ENCODE measurements at places on chromosomes 16 and 17.

- no peak for ATAC-seq
These were observed 44.7 kb downstream of the METRNL start for GRCh38 chr17:83123896-83124801.

GRCh38 chr16:22844416-22844815 is 30.5 kb downstream of the HS3ST2 start:
- ATAC-seq: no peak

- no peak for ATAC-seq
These were observed 66.4 kb upstream of the PLCG2 start for GRCh38 chr16:81712681-81713080.

DNA sequence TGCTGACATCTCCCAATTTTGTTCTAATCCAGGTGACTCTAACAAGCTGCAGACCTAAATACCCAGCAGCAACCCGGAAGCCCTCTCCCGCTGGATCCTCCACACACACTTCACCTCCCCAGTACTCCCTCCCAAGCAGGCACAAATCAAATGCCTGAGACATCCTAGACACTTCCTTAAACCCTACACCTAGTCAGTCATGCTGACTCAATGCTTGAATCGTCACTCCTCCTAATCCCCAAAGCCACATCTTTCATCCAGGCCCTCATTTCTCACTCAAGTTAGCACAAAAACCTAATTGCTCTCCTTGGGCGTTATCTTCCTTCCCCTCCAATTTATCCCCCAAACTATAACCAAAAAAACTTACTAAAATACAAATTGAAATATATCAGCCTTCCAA is 32.7 kb downstream of the CMC2 start:
- no peak for ATAC-seq

DNA sequence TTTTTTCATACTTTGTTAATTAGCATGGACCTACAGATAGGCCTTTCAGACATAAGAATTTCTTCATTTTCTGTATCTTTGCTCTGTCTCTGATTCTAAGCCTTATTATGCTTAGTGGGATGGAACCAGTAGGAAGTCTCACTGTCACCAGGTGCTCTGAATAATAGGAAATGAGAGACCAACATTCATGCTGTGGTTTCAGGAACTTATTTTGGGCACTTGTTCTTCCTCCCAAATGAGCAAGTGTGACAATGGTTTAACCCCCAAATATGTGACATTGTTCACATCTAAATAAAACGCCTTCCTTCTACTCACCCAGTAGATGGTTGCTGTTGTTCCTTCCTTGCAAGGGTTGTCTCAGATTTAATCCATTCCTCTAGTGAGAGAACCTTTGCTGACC is 100.2 kb downstream of the SYCE1L start:
- no peak for ATAC-seq

DNA sequence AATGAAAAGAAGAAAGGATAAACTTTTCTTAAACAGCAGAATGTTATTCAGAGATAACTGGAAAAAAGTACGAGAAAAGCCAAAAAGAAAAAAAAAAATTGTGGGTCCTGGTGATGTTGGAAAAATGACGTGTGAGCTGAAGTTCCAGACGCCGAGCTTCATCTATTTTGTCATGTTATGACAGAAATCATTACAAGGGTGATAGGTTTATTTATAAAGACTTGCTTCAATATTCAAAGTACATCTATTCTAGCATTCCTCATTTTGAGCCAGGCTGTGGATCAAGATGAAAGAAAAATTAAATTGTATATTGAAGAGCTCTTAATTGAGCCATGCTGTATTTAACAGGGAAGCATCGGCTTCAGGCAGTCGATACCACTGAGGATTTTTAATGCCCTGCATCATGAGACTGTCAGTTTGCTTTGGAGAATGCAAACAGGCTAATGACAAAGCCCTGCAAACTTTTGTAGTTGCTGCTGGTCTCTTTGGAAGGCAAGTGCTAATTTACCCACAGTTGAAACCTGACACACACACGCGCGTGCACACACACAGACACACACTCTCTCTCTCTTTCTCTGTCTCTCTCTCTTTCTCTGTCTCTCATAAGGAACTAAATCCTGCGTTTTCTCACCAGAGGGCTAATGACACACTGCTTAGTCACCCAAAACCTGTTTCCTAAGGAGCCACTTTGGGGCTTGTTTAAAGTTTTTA is 110.7 kb downstream of the WWOX start:
- ATAC-seq: no peak

GRCh38 chr17:11644265-11645212 is 46.3 kb downstream of the DNAH9 start:
- ATAC-seq: no peak

Measured in activated CD4-positive, CD25-positive, alpha-beta regulatory T cell treated with anti-CD3 and anti-CD28 coated beads, Interleukin-2, amount 50 U/mL, for 24 hours (primary cell).